ENCODE measurements at places on chromosomes 4 and X. TPM values are rescaled to one million over a fixed set of nuclear protein-coding genes. Genes with fewer than 3 reads are reported as not detected.
A peak's percentile ranks its signal among the peaks of the same experiment; 100 is the strongest.

GRCh38 chr4:78845472-78845871, 69.3 kb downstream of the BMP2K start:
- peak overlapping the region; percentile 7 for H3K27ac ChIP-seq
- H3K27me3 ChIP-seq, result no peaks in the 10 kb centered on the region
- DNase-seq, result no peak
- no peak overlapping the region for H3K4me3 ChIP-seq
- no peaks in the 10 kb centered on the region for H3K4me1 ChIP-seq

DNA sequence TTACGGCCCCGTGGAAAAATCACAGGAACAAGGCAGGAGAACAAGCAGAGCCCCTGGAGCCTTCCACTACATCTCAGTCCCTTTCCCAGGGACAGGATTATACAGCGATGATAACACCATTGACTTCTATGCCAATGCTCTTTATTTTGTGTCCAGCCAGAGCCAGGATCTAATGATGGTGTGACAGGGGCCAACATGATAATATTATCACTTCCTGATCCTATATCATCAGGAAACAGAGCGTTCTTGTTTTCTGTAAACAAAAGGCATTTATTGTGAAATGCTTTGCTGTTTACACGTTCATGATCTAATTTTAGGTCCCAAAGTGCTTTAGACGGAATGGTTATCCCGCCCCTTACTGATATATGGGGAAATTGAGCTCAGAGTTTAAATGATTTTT, 12.8 kb downstream of the TMPRSS11E start:
- no peak overlapping the region for H3K4me3 ChIP-seq
- no peak for DNase-seq
- no peaks in the 10 kb centered on the region for H3K36me3 ChIP-seq
- H3K27me3 ChIP-seq, result no peaks in the 10 kb centered on the region

- no peak for DNase-seq
- peaks cover 14% of the 10 kb centered on the region for H3K4me1 ChIP-seq
- no peaks in the 10 kb centered on the region for H3K27me3 ChIP-seq
- H3K27ac ChIP-seq, result no peak overlapping the region
- H3K36me3 ChIP-seq, result no peaks in the 10 kb centered on the region
- no peak overlapping the region for H3K4me3 ChIP-seq
Observed at GRCh38 chr4:17093481-17093880, 195.0 kb upstream of the LDB2 start.

GRCh38 chr4:109319156-109319555, 16.7 kb upstream of the COL25A1 start:
- H3K27ac ChIP-seq, result no peak overlapping the region
- no peak for DNase-seq
- H3K4me1 ChIP-seq, result no peaks in the 10 kb centered on the region
- H3K4me3 ChIP-seq, result no peak overlapping the region
- no peaks in the 10 kb centered on the region for H3K27me3 ChIP-seq

DNA sequence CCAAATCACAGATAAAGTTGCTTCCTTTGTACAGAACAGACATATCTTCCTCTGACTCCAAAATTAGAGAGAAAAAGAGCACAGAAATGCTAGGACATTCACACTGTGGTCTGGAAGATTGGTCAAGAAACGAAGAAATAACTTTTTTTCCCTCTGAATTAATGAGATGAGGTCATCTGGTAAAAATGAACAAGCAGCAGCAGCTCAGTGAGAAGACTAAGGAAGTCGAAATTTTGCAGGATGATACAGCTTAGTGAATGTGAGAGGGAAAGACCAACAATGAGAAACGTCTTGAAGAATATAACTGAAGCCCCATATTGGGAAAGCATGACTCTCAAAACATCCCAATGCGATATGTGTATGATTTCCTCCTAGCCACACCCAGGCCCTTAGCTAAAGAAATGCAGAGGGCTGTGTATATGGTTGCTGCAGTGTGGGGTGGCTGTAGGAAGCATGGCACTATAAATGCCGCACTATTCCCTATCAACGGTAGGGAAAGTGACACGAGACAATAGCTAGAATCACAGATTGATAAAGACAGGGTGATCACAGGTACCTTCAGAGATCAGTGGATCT, 208.6 kb downstream of the VEGFC start:
- H3K4me3 ChIP-seq, result no peak overlapping the region
- H3K36me3 ChIP-seq, result no peaks in the 10 kb centered on the region
- H3K4me1 ChIP-seq, result peaks cover 20% of the 10 kb centered on the region
- DNase-seq, result no peak
- H3K27me3 ChIP-seq, result no peaks in the 10 kb centered on the region
- H3K27ac ChIP-seq, result peak overlapping the region; percentile 37

Gene ACSL1
- total RNA-seq, result 61.0 TPM

DNA sequence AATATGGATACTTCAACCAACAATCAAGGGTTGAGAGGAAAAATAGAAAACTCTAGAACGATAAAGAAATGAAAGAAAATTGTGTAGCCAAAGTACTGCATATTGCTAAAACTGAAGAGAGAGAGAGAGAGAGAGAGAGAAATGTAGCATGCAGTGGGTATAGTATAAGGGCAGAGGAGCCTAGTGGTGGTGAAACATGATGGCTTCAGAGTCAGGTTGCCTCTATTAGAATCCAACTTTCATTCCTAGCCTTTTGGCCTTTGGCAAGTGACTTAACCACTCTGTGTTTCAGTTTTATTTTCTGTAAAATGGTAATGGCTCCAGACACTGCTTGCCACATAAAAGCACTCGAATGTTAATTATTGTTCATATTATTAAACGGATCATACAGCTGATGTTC, 71.2 kb upstream of the NAF1 start:
- no peaks in the 10 kb centered on the region for H3K36me3 ChIP-seq
- no peaks in the 10 kb centered on the region for H3K4me1 ChIP-seq
- no peak overlapping the region for H3K27ac ChIP-seq

- no peak for DNase-seq
- H3K36me3 ChIP-seq, result peaks cover 14% of the 10 kb centered on the region
- H3K4me3 ChIP-seq, result no peak overlapping the region
- peak overlapping the region; percentile 64 for H3K27ac ChIP-seq
- H3K27me3 ChIP-seq, result no peaks in the 10 kb centered on the region
Observed at GRCh38 chr4:20532116-20532790, 168.0 kb upstream of the PACRGL start.

Gene CCDC158
- 0.59 TPM for total RNA-seq
